Fibroblast of the aortic adventitia (primary cell): ENCODE measurements at places on chromosomes 16 and 17. TPM values are rescaled to one million over a fixed set of nuclear protein-coding genes. Genes with fewer than 3 reads are reported as not detected.

Gene PYDC1
- not detected in 2 replicates for total RNA-seq

Gene GINS2
- 0.08 and 19.1 TPM in 2 replicates for total RNA-seq

Gene CBFA2T3
- total RNA-seq = not detected in 2 replicates

Gene ABCA8
- 93.5 and 231 TPM in 2 replicates for total RNA-seq

Gene CES1
- total RNA-seq = 0.09 TPM in 1 of 2 replicates, not detected in the other

Gene CTRB1
- total RNA-seq = not detected in 2 replicates

Gene RCVRN
- not detected in 2 replicates for total RNA-seq

Gene VMO1
- 0.27 and 4.9 TPM in 2 replicates for total RNA-seq

Gene MPO
- 0.09 TPM in 1 of 2 replicates, not detected in the other for total RNA-seq

Gene MYO18A
- total RNA-seq = 78.3 and 82.8 TPM in 2 replicates

Gene FNDC8
- not detected in 2 replicates for total RNA-seq

Gene ADORA2B
- 0.90 and 19.3 TPM in 2 replicates for total RNA-seq
